ENCODE measurements at places on chromosomes 6 and 20.

DNA sequence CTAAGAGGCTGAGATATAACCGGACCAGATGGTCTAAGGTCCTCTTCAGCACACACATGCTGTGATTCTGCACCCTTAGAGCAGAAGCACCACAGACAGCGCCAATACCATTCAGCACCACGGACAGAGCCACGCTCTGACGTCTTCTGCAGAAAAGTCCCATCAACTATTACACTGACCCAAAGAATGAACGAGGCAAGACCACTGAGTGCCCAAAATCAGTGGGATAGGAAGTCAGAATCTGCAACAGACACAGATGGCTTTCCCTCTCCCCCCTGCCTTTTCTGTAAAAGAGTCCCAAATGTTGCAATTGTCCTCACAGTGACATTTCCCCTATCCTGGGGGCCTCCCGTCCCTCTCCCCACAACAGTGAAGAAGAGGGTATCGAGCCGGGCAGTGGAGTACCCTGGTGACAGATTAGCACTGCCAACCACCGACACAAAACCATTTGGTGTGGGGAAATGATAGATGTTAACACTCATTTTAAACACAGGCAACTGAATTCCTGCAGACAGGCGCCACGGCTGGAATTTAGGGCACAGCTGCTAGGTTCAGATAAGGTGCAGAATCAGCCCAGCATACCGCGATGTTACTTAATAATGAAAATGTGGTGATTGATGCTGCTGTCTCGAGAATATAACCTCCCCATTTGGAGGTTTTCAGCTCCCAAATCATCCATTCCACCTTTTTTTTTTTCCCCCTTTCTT is 66.6 kb upstream of the CTNNBL1 start:
- no peak for DNase-seq

- DNase-seq: peak; percentile 88
Measured at GRCh38 chr6:149862922-149863697, 1.0 kb downstream of the LRP11 start.

- no peak for DNase-seq
Measured at GRCh38 chr6:31615748-31616147, 714 bp downstream of the AIF1 start.

GRCh38 chr6:45569210-45569945 is 191.6 kb upstream of the SUPT3H start:
- DNase-seq: no peak

DNA sequence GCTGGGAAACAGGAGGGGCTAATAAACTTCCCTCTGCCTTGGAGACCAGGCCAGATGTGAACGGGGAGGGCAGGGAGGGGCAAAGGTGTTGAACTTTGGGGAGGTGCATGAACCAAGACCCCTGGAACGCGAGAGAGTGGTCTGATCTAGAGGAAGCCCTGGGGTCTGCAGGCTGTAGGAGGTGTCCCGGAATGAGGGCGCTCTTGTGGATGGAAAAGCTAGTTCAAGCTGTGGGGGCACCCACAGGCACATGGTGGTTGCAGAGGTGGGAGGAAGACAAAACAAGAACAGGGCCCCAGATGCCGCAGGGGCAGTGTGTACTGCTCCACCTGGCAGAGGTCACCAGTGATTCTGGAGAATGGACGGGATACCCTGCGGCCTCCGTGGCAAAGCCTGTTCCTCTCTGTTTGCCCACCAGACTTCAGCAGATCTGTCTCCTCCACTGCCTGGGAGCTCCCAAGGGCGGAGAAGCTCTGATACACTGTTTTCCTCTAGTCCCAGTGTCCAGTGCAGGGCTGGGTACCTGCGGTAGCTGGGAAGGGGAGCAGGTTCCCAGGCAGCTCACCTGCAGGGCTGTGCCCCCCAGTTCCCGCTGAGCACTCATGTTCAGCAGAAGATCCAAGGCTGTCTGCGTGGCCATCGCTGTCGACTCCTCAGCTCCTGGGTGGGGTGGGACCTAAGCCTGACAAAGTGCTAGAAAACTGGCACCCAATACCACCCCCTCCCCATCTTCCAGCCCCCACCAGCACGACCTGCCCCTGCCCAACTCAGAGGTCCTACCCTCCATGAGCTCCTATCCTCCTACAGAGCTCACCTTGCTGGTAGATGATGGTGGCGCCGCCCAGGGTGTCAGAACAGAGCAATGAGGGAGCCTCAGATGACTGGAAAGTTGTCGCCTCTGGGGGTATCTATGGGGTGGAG is 14.7 kb downstream of the ZNF335 start:
- no peak for DNase-seq

- no peak for DNase-seq
Measured at GRCh38 chr20:44010162-44010704, 95.6 kb downstream of the TOX2 start.

DNA sequence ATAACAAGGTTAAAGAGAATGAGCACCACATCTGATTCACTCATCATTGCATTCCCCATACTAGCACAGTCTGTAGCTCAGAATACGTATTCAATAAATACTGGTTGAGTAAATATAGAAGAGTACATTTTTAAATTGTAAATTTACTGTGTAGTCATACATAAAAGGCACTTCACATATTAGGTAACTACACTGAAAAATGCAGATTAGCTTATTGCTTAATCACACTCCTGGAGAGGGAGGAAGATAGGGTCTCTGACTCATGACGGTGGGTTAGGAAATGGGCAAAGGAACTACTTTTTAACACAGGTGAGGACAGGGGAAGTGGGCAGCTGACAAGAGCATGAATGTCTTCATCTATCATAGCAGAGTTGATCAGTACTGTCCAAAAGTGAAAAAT is 133.2 kb downstream of the TBC1D32 start:
- DNase-seq: no peak

DNA sequence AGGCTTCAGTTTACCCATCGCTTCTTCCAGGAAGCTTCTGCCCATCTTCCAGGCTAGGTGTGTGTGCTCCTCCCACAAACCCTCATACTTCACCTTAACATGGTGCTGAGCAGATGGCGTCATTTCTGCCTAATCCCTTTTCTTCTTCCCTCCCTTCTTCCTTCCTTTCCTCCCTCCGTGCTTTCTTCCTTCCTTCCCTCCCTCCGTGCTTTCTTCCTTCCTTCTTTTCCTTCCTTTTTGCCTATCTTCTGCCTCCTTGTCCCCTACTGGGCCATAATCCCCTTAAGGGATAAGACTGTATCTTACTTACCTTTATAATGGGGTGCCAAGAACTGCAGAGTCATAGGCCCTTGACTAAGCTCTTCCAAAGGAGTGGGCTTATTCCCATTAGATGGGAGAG is 27.5 kb upstream of the PMEPA1 start:
- no peak for DNase-seq

GRCh38 chr6:15090145-15090579 is 155.7 kb upstream of the JARID2 start:
- no peak for DNase-seq

DNA sequence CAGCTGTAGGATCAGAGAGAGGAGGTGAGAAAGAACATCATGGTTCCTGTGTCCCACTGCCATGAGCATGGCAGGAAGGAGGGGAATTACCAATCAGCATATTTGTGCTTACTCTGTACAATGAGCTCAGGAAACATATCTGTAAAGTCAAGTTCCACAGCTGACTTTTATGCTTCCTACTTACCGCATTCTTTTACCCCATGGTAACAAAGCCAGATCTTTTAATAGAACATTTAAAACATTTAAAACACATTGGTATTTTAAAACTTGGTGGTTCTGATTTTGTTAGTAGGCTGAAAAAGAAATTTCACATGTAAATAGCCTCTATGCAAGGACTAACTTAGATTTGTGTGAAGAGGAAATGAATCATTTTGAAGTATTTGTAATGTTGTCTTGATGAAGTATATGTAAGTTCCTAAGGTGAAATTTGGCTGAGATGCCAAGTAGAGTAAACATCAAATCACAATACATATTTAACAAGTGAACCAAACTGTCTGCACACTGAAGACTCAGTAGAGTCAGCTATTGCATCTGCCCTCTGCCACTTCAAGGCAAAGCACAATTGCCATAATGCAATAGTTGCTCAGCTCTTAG is 114.7 kb downstream of the GJA10 start:
- DNase-seq: no peak

DNA sequence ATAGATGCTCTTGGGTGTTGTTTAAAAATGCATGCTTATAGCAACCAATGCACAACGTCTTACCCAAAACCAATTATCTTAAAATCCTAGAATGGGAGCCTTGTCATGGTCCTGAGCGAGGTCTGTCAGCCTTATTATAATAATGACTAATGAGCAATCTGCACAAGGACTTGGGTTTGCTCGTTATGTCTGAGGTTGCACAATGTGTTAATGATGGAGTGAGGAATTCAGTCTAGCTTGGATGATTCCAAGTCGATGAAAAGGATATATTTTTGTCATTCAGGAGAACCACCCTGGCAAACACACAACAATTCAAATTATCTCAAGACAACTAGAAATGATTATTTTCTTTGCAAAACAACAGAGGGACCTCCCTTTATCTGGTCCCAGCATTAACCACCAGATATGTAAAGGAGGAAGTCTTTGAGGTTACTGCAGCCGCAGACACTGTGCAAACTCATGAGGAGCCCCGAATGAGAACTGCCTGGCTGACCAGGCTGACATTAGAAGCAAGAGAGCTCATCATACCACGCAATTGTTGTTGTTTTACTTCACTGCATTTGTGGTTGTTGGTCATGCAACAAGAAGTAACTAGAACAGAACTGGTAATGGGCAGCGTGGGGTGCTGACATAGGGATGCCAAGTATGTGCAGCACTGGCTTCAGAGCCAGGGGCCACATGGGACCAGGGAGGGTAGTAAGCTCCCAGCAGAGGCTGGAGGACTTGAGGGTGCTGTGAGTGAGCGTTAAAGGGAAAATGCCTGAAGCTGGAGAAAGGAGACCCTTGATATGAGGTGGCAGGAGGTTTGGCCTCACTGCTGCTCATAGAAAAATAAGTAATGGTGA is 488.3 kb downstream of the CDH26 start:
- DNase-seq: no peak

- no peak for DNase-seq
Measured at GRCh38 chr6:167684276-167685104, 142.2 kb upstream of the AFDN start.

GRCh38 chr20:59701236-59701635 is 96.9 kb downstream of the PHACTR3 start:
- DNase-seq: no peak

DNA sequence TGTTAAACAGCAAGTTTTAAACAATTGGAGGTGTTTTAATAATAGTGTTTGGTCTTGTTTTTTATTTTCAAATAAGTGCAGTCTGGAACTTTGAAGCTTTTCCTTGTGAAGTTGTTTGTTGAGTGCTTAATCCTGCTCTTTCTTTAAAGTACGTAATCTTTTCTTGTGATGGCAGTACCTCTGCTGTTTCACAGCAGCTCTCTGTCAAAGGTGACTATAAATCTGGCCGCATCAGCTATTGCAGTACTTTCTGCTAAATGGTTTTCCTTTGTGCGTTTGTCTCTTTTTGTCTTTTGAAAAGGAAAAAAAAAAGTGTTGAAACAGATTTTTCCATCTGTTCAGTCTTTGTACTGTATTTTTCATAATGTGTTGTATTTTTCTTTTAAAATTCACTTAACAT is 12.7 kb downstream of the STXBP5 start:
- no peak for DNase-seq

- DNase-seq: no peak
Measured at GRCh38 chr6:63676412-63677114, 41.0 kb downstream of the PHF3 start.

DNA sequence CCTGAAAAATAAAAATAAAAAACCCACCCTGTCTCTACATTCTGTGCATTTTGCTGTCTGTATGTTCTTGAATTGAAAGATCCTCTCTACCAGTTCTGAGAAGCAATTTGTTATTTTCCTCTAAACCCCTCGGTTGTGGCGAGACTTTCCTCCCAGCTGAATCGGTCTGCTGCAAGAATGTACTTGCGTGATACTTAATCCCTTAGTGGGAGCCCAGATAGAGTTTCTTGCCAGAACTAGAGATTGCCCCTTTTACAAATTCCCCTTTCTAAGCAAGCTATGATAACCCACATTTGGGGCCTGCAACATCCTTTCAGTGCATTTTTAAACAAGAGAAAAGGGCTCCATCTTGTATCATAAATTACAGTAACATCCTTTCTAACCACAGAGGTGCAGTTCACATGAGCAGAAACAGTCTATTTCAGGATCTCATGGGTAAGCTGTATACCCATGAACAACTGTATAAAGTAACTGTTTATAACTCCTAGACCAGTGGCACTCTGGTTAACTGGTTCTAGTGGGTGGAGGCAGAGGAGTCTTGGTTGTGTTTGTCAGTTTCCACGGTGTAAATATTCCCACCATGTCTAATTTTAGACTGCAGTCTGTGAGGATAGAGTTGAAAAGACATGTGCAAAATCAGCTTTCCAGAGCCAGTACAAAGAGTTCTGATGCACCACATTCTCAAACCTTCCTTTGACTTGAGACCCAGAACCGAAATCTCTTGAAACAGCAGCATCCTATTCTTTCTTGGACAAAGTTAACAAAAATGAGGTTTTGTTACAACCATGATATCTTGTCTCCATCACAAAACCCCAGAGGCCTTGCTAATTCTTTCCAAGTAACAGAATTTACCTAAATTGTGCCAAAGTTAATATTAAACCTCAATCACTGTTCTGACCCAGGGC is 113.1 kb upstream of the ZNF217 start:
- no peak for DNase-seq

GRCh38 chr20:45064812-45065211 is 36.1 kb downstream of the KCNS1 start:
- no peak for DNase-seq

Measured in vagina (tissue), 2 donors.